SK-N-DZ (cell line): ENCODE measurements at places on chromosomes 11 and 22.

GRCh38 chr11:134911514-134912180 is 499.6 kb upstream of the B3GAT1 start:
- DNase-seq = peak; percentile 0

DNA sequence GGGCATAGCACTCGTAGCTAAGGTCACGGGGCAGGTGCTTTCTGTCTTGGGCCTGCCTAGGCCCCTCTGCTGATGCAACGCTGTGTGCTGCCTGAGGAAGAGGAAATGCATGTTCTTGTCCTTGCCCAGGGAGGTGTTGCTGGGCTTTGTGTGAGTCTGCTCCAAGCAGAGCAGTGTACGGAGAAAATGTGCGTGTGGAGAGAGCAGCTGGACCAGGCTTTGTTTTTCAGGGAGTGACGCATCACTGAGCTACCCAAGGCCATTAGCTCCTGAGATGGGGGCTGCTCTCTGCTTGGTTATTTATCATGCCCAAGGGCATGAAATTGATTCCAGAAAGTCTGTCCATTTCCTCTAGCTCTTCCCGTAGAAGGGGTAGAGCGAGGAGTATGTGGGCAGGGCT is 82.9 kb upstream of the THY1 start:
- DNase-seq = no peak

DNA sequence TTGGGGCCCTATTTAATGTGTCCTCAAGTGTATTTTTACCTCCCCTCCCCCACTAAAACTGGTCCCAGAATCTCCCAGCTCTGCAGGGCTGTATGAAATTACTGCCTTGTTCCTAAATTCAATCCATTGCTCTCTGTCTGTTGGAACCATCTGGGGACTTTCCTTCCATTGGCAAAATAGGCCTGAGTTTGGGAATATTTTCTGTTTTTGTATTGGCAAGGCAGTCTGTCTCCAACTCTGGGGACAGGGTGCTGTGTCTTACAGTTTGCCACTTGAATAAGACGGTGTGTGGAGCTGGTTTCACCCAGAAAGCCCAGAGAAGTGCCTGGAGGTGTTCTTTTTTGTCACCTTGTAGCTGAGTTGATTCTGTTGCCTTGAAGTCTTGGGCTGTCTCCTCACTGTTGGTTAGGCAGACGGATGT is 1.3 kb downstream of the PACS1 start:
- DNase-seq = no peak

- no peak for DNase-seq
Measured at GRCh38 chr22:33476716-33477115, 418.5 kb upstream of the SYN3 start.

DNA sequence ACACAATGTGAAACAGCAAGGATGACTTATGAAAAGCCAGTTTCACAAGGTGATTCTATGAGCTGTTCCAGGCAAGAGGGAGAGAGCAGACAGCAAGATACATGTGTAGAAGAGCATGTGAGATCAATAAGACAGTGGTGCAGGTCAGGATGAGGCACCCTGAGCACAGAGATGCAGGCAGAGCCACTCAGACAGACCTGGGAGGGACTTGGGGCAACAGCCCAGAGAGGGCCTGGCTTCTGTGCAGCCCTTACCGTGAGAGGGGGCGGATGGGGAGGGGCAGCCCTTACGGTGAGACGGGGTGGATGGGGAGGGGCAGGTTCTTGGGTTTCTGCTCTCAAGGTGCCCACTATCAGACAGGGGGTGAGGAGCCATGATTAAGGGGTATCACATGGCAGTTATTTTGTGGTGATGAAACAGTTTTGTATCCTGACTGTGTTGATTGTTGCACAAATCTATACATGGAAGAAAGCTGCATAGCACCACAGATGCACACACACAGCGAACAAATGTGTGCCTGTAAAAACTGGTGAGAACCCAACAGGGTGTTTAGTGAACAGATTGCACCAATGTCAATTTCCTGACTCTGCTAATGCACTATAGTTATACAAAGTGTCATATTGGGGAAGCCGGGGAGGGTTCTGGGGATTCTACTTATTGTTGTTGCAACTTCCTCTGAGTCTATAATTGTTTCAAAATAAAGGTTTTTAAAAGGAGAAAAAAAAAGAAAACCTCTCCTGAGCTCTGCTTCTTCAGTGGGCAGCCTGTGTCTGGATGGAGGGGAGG is 5.2 kb upstream of the C22orf42 start:
- DNase-seq = no peak

DNA sequence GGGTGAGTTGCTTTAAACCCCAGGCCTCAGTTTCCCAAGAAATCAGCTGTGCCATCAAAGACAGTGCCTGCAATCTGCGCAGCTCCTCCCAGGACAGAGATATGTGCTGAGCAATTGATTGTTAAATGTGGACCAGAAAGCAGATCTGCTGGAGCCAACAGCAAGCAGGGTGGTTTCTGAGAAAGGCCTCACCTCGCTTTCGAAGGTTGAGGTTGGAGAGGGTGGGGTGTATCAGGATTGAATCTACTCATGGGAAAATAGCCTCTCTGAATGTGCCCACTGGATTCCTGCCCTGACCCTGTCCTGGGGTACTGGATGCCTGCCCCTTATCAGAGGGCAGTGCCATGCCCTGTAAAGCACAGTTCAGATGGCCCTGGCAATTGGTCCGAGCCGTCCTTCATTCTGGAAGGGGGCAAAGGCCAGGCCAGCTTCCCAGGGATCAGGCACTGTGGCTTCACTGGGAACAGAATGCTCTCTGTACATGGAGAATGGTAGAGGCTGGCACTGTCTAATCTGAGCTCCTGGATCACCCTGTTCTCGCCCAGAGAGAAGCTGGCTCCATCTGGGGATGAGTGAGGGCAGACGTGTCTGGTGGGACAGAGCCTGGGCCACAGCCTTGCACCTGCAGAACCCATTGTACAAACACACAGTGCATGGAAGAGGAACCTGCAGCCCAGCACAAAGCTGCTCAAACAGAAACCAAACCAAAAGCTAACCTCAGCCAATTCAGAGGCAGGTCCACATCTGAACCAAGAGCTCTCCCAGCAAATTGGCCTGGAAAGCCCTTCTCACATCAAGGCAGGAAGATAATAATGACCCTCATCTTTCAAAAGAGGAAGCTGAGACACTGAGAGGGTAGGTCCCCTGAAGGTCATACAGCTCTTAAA is 15.2 kb downstream of the DHCR7 start:
- no peak for DNase-seq

DNA sequence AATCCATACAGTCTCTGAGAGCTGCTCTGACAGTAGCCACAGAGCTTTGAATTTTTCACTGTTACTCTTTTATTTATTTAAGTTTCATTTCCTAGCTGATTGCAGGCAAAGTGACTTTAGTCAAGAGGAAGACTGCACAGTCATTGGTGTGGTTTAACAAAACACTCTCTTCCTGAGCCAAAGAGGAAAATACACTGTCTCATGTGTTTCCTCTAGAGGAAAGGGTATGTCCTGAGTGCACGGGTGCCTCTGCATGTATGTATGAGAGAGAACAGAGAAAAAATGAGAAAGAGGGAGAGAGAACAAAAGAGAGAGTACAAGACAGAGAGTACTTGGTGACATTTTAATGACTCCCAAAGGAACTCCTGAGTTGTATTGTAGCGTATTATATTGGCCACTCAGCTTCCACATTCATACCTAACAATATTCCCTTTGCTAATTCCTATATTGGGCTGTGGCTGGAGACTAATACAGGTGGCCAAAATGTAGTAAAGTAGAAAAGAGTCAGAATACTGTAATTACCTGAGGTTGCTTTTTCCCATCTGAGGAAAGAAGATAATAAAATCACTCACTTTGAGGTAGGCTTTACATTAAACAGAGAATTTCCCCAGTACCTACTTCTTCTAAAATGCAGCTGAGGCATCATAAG is at the start of gene OR4D9:
OR4D9 (plus strand) TSS at position 599 of the 649 bp plus-strand sequence. CDS start 3,374 bp downstream, outside the sequence.
- no peak for DNase-seq
